ENCODE measurements at places on chromosomes 12 and 14.
A peak's percentile ranks its signal among the peaks of the same experiment; 100 is the strongest.

DNA sequence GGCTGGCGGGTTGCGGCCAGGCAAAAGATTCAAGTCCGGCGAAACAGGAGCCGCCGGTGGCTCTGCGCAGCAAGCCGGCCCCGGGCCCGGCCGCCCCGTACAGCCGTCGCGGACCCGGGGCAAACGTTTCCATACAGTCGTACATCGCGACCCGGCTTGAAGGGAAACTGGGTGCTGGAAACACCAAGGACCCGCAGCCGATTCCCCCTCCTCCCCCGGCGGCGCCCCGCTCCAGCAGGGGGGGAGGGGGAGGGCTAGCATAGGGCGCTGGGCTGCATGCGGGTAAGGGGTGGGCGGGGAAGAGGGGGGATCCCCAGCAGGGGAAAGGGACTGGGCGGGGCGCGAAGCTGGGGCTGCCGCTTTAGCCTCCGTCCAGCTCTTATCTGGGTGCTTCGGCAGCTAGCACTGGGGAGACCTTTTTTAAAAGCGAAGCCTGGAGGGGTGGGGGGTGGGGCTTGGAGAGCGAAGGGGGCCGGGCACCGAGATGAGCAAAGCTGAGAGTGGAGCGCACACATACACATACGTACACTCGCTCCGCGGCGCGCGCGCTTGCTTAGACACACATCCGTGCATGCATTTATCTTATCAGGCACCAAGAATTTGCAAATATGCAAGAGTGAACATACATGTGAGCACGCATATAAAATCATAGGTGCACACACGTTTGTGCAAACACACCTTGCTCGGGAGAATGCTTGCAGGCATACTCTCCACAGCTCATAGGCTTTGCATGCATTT is 11.9 kb downstream of the RARG start:
- DNase-seq: peak; percentile 58

GRCh38 chr12:93839064-93839463 is 161.9 kb downstream of the CRADD start:
- DNase-seq: no peak

DNA sequence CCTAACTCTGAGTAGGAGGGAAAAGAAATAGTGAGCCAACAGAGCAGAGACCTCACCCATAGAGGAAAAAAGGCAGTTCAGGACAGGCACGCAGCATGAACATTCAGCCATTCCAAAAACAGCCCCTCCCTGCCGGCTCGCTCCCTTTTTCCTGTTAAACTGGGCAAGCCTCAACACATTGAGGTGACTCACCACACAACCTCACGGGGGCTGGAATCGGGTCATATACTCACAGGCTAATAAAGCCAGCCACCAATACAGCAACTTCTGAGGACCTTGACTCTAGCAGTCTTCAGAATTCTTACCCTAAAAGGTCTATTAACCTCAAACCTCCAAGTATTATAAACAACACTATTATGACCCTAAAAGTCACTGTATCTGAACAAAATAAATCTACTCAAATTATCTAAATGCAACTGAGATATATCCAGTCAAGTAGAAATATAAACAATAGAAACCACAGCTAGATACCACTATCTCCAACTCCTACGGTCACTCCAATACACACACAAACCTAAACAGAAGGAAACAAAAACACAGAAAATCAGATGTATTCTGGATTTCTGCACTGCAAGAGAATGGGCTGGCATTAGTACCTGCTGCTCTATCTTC is 6.3 kb downstream of the YBX3 start:
- peak; percentile 36 for DNase-seq

- no peak for DNase-seq
These were observed 69.4 kb upstream of the PRIMA1 start for GRCh38 chr14:93857500-93858283.

DNA sequence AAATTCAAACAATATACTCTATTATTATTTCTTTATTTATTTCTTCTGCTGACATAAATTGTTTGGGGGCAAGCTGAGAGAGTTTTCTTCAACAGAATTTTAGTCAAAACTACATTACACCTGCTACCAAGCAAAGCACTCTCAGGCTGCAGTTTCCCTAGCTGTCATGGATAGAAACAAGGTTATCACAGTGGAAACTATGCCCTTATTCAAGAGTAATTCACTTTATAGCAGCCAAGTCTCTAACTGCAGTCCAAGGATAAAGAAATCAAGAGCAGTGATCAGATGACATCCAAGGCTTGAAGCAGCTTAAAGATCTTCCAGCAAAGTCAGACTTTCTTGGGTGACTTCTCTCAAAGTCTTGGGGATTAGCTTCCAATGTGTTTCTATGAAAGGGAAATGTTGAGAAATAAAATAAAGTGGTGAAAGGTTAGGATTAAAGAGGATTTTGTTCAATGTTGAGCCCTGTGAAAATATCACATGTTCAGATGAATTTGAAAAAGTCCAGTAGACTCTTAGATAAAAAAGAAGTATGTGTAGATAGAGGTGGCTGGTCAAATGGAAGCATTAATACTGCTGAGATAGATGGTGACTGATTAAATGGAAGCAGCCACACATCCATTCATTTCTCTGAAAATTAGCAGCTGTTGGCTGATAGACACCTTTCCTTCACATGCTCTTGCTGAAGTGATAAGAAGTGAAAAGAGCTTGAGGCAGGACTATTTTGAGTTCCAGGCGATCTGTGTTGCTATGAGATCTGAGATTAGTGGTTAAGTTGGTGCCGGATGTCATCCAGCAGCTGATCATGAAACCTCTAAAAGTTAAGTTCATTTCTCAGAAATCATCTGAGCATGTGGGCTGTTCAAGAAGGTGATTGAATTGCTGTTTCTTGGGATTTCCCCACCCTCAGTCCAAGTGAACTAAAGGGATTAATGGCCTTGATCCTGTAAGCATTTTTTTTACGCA is 257.8 kb upstream of the BTG1 start:
- no peak for DNase-seq

- no peak for DNase-seq
These were observed 672.9 kb downstream of the BCL11B start for GRCh38 chr14:98599082-98599481.

GRCh38 chr12:108043750-108044533 is 85.1 kb upstream of the WSCD2 start:
- no peak for DNase-seq

- DNase-seq: peak; percentile 17
These were observed 2.4 kb downstream of the TIGAR start for GRCh38 chr12:4323396-4323795.

DNA sequence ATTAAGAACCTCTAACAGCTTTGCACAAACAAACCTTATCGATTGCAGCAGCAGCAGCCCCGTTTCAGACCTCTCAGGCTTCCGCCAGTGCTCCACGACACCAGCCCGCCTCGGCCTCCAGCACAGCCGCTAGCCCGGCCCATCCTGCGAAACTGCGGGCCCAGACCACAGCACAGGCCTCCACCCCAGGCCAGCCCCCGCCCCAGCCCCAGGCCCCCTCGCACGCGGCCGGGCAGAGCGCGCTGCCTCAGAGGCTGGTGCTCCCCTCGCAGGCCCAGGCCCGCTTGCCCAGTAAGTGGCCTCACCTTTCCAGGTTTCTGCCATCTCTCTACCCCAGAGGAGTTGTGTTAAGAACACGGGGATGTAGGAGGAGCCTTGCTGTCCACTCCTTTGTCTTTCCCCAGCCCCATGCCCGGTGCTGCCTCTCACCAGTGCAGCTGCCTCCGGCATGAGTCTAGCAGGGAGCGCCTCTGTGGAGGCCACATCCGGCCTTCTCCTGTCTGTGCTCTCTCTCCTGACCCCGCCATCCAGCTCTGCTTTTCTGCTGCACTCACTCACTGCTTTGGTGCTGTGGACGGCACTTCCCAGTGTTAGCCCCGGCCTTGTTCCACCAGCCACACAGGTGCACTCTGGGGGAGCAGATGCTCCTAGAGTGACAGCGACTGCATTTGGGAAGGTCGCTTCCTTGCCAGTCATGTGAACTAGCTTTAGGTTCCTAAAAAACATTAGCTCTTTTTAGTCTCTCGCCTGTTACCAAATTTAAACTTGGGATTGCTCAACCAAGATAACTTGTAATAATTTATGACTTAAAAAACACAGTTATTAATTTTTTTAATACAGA is 71.5 kb downstream of the EP400 start:
- no peak for DNase-seq

DNA sequence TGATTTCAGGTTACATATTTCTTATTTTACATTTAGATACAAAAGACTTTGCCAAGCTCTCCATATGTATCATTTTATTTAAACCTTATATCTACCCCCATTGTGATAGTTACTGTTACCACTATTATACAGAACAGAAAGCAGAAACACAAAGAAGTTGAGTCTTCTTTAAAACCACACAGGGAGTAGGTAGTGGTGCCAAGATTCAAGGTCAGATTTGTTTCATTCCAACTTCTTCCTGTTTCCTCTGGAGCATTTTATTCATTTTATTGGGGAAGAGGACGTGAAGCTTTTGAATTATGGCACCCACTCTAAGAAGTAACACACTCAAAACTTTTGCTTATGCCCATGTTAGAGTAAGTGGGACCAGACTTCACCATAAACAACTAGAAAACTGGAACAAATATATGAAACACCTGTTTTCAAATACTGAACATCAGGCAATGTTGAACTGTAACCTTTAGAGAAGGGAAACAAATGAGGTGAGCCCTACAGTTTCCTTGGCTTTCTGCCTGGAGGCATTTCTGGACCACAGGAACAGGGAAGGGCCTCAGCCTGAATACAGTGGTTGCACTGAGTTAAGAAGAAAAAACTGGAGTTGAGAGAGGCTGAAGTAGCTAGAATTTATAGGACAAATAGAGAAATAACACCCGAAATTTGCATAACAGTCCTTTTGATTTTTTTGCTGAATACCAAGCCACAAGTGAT is 160.4 kb upstream of the SSTR1 start:
- DNase-seq: no peak

DNA sequence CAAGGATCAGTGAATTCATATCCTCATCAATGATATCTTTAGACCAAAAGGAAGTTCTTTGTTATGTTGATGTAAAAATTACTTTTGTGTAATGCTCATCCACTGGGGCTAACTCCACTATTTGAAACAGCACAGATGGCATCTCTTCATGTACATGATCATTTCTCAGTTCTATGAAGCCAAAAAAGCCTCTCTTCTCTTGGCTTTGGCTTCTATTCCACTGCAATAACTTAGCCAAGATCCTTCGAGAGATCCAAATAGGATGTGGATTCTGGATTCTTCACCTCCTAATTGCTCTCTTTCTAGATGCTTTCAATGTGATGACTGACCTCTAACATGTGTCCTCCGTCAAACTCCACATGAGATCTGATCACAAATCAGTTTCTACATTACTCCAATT is 851.2 kb downstream of the GALC start:
- DNase-seq: no peak

- DNase-seq: no peak
These were observed 31.5 kb upstream of the ANO6 start for GRCh38 chr12:45184147-45184963.
